Osteocyte (in vitro differentiated cells): ENCODE measurements at places on chromosomes 11 and 22. TPM values are rescaled to one million over a fixed set of nuclear protein-coding genes. Genes with fewer than 3 reads are reported as not detected.
A peak's percentile ranks its signal among the peaks of the same experiment; 100 is the strongest.

DNA sequence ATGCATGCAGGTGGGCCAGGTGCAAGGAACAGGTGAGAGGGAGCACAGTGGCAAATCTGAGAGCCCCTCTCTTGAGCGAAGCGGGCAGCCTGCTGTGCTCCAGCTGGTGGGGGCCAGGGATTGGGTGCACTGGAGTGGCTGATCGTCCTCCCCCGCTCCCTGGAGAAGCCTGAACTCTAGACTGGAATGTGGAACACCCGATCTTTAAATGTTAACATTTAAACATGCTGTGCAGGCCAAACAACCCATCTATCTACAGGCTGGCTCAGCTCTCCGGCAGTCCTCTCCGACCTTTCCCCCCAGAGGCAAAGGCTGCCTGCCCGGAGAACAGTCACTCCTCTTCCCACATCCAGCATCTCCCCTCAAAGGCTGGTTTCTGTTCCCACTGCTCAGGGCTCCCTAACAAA lies 5.1 kb downstream of the MRGPRF start:
- no peak for DNase-seq

- DNase-seq = no peak
Observed at GRCh38 chr11:76209973-76210930, 4.0 kb upstream of the WNT11 start.

GRCh38 chr11:19183646-19184045 lies 18.1 kb downstream of the CSRP3 start:
- no peak for DNase-seq

RASD2 gene
- not detected in 2 replicates for total RNA-seq

CREB3L1 gene
- total RNA-seq = 77.0 and 78.6 TPM in 2 replicates

GRCh38 chr11:108622341-108622740 lies 28.8 kb upstream of the EXPH5 start:
- no peak for DNase-seq

KCNJ11 gene
- total RNA-seq = not detected in 2 replicates

- DNase-seq = no peak
Observed at GRCh38 chr11:19842505-19842904, 129.9 kb downstream of the NAV2 start.

- DNase-seq = no peak
Observed at GRCh38 chr11:64098318-64098831, 62.6 kb downstream of the FLRT1 start.

DNA sequence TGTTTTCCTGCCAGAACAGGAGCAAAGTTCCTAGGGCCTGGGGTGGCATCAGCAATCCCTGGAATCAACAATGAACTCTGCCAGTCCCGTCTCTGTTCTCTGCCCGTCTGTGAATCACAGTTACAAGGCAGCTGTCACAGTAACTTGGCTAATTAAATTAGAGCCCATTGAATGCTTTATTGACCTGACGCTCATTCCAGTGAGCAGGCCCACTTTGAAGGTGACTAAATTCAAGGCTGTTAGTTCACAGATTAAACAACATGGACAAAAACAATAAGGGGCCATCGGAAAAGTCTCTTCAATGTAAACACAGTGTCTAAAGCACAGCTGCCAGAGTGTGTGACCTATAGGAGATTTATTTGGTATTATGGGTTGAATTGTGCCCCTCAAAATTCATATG lies 17.7 kb upstream of the TMPRSS5 start:
- no peak for DNase-seq

PIWIL4 gene
- total RNA-seq = 0.84 and 1.2 TPM in 2 replicates

GRCh38 chr11:25970726-25971508 lies 361.0 kb upstream of the ANO3 start:
- DNase-seq = no peak

GRCh38 chr11:36333468-36333867 lies 37.4 kb downstream of the PRR5L start:
- no peak for DNase-seq

DNA sequence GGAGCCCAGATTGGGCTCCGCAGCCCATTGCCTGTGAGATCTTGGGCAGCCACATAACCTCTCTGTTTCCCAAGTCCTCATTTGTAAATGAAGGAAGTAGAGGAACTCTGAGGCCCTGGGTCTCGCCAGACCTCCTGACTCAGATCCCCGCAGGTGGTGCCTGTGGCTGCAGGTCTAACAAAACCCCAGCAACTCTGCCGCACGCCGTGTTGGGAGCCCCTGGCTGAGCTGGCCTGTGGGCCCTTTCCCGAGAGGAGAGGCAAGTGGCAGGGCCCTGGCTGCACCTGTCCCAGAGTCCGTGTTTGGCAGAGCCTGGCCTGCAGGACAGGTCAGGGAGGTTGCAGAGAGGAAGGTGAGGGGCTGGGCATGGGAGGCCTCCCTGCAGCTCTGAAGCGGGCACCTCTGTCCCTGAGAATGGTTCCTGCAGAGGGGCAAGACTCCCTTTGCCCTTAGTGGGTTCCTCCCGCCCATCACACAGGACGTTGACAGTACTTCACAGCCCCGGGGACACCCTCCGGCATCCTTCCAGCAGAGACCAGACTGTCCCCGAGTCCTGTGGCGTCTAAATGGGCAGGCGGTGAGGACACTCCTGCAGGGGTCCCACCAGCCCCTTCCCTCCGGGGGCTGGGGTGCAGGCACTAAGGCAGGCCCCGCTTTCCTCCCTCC lies 67.7 kb downstream of the ARHGAP8 start:
- DNase-seq = no peak

GRCh38 chr22:31093086-31093850 lies 12.2 kb downstream of the SMTN start:
- no peak for DNase-seq

VPS37C gene
- total RNA-seq = 19.6 and 21.2 TPM in 2 replicates

- DNase-seq = no peak
Observed at GRCh38 chr11:58046231-58046630, 15.5 kb downstream of the OR6Q1 start.

DEFB131B gene
- total RNA-seq = not detected in 2 replicates

DNA sequence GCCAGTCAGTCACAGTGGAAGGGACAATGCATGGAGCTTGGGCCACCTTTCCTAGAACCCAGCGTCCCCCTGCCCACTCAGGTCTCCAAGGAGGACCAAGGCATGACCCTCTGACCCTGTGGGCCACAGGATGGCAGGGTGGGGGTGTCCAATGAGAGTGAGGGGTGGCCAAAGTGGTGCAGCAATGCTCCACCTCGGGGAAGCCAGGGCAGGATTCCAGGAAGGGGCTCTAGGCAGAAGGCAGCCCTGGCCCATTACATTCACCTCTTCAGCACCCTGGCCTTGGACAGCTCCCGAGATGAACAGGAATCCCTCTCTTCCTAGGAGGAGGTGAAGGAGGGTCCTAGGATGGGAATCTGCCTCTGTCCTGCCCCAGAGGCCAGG lies 597.5 kb downstream of the BRD1 start:
- peak; percentile 74 for DNase-seq

GRCh38 chr11:23406131-23406819 lies 546.0 kb upstream of the CCDC179 start:
- DNase-seq = peak; percentile 84

DNA sequence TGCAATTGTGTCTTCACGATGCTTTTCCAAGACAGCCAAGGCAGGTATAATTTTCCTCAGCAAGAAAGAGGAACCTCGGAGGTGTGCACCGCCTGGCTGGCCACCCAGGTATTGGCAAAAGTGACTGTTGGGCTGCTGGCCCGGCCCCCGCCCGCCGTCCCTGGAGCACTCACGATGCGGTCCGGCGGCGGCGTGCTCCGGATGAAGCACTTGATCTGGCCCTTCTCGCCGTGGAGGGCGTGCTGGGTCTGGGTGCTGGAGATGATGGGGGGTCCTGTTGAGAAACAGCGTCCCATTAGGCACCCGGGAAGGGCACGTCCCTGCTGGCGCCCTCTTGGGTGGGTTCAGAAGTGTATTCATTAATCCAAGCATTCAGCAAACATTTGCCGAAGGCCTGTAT lies 84.8 kb downstream of the ST3GAL4 start:
- no peak for DNase-seq

SCGB1D2 gene
- not detected in 2 replicates for total RNA-seq

DNA sequence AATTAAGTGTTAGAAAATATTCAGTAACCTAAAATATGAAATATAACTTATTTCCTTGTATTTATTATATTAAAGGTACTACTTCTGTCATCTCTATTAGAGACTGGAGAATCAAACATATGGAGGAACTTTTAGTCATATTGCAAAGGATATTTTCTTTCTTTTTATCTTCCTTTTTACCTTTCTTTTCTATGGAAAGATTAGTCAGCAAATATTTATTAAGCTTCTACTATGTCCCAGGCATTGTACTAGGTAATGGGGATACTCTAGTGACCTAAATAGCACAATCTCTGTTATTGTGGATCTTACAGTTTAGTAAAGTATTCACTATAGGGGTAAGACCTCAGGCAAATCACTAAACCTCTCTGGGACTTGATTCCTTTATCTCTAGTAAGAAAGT lies 18.3 kb downstream of the SIK2 start:
- DNase-seq = no peak

DNA sequence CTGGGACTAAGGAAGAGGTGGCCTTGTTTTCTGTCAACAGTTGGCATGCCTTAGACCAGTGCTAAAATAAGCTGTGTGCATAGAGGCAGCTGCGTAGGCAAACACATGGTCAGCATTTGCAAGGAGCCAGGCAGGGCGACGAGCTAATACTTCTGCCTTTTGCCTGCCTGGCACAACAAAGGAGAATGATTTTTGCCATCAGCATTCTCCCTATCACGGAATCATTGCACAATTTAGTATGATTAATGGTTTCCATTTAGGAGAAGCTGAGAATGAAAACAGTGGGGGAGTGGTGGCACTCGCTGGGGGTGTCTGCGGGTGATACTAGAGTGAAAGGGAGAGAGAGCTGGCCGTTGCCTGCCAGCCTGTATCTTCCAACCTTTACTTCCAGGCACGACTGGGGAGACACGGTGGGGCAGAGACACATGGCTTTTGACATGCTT lies 336.0 kb downstream of the CADM1 start:
- DNase-seq = peak; percentile 49

DNA sequence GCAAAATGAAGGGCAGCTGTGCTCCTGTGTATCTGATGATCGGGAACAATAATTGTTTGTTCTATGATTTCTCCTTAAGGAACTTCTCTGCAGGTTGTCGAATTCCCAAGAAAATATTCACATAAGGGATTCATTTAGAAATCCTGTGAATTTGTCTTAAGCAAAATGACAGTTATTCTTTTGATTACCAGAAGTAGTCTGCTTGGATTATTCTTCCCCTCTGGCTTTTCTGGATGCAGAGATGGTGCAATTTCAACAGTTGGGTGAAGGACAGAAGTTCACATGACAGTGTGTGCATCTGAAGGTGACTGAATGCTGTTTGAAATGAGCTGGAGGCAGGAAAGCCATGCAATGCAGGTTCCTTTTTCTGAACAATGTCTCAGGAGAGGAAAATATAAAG lies 137.2 kb upstream of the MTMR2 start:
- DNase-seq = no peak

DNA sequence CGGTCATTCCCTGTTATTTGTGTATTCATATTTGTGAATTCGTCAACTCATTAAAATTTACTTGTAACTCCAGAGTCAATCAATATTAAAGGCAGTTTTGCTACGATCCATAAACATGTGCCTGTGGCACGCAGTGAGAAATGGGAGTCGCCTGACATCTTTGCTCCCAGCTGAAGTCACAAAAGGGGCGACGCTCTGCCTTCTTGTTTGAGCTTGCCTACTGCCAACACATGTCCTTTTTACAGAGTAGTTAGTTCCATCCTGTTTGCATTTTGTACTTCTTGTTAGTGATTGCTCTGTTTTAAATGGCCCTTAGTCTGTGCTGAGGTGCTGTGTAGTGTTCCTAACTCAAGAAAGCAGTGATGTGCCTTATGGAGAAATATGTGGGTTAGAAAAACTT lies 305.3 kb downstream of the ETS1 start:
- DNase-seq = no peak

GRCh38 chr11:23336961-23337360 lies 476.7 kb upstream of the CCDC179 start:
- no peak for DNase-seq

NFRKB gene
- total RNA-seq = 26.0 and 28.2 TPM in 2 replicates

- DNase-seq = no peak
Observed at GRCh38 chr11:6413791-6414201, 5.1 kb downstream of the APBB1 start.

DNA sequence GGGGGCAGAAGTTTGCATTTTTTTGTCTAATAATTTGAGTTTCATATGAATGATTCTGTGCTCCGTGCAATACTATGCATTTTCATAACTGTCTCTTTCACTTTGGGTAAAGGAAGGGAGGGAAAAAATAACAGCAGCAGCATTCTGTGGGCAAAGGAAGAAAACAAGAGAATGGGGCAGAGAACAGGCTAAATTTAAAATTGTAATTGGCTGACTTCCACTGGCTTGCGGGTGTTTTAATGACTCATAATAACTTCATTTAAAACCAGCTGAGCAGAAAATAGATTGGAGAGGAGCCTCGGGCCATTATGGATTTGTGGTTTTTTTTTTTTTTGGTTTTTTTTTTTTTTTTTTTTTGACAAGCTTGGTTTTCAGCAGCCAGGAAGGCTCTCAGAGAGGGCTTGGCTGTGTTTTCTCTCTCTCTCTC lies 107.4 kb downstream of the ZBTB16 start:
- no peak for DNase-seq

DNA sequence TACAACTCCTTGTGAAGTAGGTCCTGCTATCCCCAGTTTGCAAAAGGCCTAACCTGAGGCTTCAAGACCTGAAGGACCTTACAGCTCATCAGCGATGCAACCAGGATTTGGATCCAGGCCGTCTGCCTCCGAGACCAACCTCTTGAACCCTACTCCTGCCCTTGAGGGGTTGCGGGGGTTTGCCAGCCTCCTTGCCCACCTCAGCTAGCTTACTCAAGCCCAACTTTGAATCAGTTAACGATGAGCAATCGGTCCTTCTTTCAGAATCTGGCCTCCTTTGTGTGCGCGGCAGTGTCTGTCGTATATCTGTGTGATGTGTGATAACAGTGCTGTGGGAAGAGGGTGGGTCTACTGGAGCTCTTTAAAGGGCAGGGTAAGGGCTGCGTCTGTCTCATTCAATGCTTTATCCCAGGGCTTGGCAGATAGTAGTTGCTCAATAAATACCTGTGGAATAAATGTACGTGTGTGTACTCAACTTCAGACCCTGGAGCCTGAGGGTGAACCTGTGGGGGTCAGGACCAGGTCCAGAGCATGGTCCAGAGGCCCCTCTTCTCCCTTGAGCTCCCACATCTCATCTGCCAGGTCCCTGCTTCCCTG lies 3.2 kb downstream of the CHRM1 start:
- no peak for DNase-seq

RASL10A gene
- total RNA-seq = not detected in 2 replicates

DNA sequence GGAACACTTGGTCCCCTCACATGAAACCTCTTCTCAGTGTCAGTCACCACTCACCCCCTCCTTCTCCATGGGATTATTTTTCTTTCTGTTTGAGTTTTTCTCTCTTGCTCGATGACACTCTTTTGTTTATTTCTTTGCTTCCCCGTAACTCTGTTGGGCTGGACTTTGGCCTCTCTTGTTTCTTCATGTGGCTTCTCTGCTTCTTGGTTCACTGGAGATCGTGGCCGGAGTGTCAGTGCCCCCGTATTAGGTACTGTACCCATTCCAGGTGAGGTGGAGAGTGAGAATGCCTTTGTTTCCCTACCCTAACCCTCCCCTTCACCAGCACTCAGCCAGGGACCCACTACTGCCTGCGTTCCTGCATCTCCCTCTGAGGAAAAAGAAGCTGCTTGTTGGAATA lies 32.5 kb downstream of the CYB5R2 start:
- no peak for DNase-seq

GRCh38 chr11:33273656-33274055 lies 16.5 kb downstream of the HIPK3 start:
- DNase-seq = no peak

GRCh38 chr11:2795491-2795991 lies 90.0 kb downstream of the CDKN1C start:
- DNase-seq = peak; percentile 77
